CD4-positive, alpha-beta T cell (primary cell): ENCODE measurements at places on chromosomes 1 and 21.

GRCh38 chr21:31352836-31353235 is 8.8 kb upstream of the TIAM1 start:
- no peak for DNase-seq

DNA sequence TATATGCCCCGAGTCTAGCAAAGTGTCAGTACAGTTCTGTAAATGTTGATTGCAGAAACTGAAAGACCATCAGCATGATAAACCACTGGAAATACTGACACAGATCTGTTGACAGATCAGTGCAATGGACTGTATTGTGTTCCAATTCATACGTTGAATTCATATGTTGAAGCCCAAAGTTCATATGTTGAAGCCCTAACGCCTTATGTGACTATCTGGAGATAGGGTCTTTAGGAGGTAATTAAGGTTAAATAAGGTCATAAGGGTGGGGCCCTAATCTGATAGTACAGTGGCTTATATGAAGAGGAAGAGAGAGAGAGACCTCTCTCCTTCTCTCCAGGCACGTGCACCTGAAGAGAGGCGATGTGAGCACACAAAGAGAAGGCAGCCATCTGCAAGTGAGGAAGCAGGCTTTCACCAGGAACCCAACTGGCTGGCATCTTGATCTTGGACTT is 144.7 kb downstream of the MRPL39 start:
- no peak for DNase-seq

GRCh38 chr1:5901841-5902240 is 90.4 kb downstream of the NPHP4 start:
- no peak for DNase-seq

DNA sequence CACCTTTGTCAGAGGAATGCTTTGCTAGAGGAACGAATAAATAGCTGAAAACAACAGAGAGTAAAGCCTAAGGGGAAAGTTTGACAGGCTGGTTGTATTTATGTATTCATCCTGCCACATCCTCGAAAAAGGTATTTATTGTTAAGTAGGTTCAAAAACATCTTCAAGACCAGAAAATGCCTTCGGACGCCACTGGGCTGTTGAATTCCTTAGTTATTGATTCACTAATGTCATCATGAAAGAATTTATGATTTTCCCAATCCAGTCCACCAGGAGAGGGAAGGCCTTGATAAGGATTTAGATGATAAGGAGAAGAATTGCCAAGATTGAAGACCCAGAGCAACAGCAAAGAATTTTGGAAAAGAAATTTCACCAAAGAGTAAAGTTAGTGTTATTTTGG is 35.2 kb upstream of the MAB21L3 start:
- DNase-seq: no peak

DNA sequence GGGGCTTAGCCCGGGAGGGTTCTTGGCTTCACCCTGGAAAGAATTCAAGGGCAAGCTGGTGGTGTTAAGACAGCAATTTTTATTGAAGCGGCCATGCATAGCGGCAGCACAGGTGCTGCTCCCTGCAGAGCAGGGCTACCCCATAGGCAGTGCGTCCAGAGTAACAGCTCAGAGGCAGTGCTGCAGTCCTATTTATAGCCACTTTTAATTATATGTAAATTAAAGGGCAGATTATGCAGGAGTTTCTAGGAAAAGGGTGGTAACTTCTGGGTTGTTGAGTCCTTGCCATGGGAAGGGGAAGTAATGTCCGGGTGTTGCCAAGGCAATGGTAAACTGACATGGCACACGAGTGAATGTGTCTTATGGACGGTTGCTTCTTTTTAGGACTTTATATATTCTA is 57.0 kb downstream of the VPS26C start:
- DNase-seq: no peak

DNA sequence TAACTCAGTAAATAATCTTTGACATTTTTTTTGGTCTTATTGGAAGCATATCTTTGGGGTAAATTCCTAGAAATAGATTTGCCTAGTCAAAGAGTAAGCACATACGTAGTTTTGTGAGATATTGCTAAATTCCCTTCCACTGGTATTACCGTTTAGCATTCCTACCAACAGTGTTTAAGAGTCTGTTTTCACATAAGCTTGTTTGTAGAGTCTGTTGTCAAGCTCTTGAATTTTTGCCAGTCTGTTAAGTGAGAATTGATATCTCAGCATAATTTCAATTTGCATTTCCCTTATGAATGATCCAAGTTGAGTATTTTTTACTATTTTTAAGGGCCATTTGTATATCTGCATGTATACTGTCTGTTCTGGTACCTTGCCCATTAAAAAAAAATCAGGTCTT is 37.0 kb upstream of the MPC2 start:
- DNase-seq: no peak

GRCh38 chr1:5979536-5980313 is 12.5 kb downstream of the NPHP4 start:
- no peak for DNase-seq

GRCh38 chr1:218207194-218207593 is 77.9 kb upstream of the RRP15 start:
- DNase-seq: no peak

DNA sequence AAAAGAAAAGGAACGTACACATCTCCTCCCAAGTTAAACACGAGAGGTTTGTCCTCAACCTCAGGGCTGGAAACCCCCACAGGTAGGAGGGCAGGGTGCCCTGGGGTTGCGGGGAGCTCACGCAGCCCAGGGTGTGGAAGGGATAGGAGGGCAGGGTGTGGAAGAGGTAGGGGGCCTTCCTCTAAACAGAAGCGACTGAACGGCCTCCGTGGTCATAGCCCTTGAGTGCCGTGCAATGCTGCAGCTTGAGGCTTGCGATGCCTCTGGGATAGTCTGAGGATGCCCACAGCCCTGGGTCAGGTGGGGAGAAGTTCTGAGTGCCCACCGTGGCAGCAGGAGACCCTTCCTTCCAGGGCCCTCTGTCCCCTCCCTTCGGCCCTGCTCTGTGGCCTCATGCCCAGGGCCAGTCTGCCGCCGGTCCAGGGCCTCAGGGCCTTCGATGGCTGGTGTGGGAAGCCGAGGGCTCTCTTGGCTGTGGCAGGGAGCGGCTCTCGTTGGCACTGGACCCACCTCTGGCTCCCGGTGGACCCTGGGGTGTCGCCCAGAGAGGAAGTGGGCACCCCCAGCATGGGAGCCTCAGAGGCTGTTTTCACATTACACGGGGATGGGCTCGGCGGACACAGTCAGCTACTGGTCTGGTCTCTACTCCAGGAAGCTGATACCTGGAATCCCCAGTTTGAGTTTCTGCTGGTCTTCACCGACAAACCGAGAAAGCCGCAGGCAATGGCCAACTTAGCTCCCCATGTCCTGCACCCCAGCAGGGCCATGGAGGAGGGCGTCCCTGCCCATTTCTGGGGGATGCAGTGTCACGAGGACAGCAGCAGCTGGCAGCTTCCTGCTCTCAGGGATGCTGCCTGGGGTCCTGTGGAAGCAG is 6.4 kb upstream of the CDK11B start:
- DNase-seq: no peak

GRCh38 chr1:6281511-6282402 is 20.9 kb upstream of the GPR153 start:
- no peak for DNase-seq

- no peak for DNase-seq
Observed at GRCh38 chr1:206538086-206538770, 30.9 kb downstream of the RASSF5 start.

DNA sequence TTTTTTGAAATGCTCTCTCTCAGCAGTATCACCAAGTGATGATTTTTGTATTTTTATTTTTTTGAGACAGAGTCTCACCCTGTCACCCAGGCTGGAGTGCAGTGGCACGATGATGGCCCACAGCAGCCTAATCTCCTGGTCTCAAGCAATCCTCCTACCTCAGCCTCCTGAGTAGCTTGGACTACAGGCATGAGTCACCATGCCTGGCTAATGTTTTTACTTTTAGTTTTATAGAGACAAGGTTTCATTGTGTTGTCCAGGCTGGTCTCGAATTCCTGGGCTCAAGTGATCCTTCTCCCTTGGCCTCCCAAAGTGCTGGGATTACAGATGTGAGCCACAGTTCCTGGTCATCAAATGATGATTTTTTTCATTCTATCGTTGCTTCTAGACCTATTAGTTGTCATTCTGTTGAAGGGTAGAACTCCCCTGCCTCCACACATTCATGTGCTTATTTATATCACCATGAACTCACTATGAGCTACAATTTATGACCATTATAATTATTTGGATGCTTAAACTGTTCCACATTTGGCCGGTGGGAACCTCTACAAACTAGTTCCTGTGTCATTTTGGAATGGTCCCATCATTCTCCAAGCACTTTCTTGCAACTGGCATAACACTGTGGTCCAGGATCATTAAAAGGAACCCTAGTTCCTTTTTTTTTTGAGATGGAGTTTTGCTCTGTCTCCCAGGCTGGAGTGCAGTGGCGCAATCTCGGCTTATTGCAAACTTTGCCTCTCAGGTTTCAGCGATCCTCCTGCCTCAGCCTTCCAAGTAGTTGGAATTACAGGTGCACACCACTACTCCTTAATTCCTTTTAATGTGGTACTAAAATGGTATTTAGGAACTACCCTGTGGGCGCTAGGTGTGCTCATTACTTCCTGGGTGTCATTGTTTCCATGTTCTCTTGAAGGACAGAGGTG is 20.2 kb upstream of the TOR3A start:
- no peak for DNase-seq

DNA sequence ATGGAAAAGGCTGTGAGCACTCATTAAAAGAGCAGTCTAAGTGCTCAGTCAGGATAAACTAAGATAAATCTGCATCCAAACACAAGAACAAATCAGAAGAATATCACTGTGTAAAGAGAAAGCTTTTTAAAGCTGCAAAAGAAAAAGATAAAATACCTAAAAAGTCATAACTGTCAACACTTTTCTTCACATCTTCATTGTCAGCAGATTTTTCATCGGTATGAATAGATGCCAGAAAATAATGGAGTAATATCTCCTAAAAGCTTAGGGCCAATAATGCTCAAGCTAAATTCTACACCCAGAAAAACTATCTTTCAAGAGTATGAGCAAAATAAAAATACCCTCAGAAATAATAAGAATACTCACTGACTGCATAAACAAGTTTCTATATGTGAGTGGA is 54.0 kb upstream of the PALMD start:
- DNase-seq: no peak

- no peak for DNase-seq
Observed at GRCh38 chr21:29669416-29669815, 270.4 kb downstream of the GRIK1 start.

- no peak for DNase-seq
Observed at GRCh38 chr1:225691861-225692516, 39.1 kb upstream of the ENAH start.

DNA sequence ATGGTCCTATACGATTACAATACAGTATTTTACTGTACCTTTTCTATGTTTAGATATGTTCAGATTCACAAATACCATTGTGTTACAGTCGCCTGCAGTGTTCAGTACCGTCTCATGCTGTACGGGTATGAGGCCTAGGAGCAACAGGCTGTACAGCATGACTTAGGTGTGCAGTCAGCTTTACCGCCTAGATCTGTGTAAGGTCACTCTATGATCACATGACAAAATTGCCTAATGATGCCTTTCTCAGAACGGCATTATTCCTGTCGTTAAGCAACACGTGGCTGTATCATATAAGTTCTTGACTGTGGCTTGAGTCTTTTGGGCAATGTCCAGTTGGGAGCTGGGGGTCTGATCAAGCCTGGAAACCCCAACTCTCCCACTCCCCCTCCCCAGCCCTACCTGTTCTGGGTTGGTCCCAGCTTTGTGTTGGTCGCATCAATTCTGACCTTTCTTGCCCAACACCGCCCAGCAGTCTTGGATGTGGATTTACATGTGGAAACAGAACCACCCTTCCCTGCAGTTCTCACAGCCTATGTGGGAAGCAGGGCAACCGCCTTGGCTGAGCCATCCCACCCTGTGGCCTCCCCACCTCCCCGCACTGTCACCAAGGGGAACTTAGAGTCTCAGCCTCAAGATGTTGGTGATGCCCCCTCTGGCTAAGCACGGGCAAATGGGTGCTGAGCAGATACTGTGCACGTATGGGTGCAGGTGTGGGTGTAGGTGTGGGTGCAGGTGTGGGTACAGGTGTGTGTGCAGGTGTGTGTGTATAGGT is 80.2 kb upstream of the ACTL8 start:
- DNase-seq: no peak

DNA sequence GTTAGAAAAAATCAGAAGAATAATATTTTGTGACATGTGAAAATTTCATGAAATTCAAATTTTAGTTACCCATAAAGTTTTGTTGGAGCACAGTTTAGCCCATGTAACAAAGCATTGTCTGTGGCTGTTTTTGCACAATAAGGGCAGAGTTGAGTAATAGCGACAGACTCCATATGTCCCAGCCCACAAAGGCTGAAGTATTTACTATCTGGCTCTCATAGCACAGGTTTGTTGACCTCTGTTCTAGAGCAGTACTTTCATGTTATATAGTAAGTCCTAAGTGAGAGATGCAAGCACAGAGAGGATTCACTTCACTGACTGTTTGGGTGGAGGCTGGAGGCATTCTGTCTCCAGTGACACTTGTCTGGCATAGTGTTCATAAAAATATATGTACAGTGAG is 6.8 kb downstream of the LAMC1 start:
- DNase-seq: no peak
